ENCODE measurements at places on chromosomes 2 and 18. TPM values are rescaled to one million over a fixed set of nuclear protein-coding genes. Genes with fewer than 3 reads are reported as not detected.

BOLL gene
- not detected for total RNA-seq

FAP gene
- total RNA-seq, result 0.62 TPM

LAMA3 gene
- total RNA-seq, result 3.3 TPM

NFATC1 gene
- 19.8 TPM for total RNA-seq

RIT2 gene
- total RNA-seq, result not detected

RAD51AP2 gene
- total RNA-seq, result 0.16 TPM

UGT1A10 gene
- not detected for total RNA-seq

MTERF4 gene
- 23.8 TPM for total RNA-seq

MC2R gene
- not detected for total RNA-seq

CCL20 gene
- total RNA-seq, result not detected

CPS1 gene
- 3.0 TPM for total RNA-seq

MYO5B gene
- 0.38 TPM for total RNA-seq

PDE11A gene
- 2.2 TPM for total RNA-seq

AP1S3 gene
- total RNA-seq, result 0.16 TPM

C2orf42 gene
- 13.6 TPM for total RNA-seq

PSD4 gene
- 2.6 TPM for total RNA-seq

SERPINB7 gene
- not detected for total RNA-seq

MIB1 gene
- 16.5 TPM for total RNA-seq

KCNJ3 gene
- 2.0 TPM for total RNA-seq

KCNK3 gene
- 2.7 TPM for total RNA-seq

VSNL1 gene
- 10.4 TPM for total RNA-seq

ARHGEF33 gene
- 0.32 TPM for total RNA-seq

NCKAP5 gene
- total RNA-seq, result 7.9 TPM

KATNAL2 gene
- total RNA-seq, result 3.0 TPM

FBXO15 gene
- not detected for total RNA-seq

CEP192 gene
- 22.3 TPM for total RNA-seq

SPC25 gene
- 0.38 TPM for total RNA-seq

SLC39A6 gene
- 11.4 TPM for total RNA-seq

NEURL3 gene
- not detected for total RNA-seq

AKAIN1 gene
- total RNA-seq, result not detected

MSH2 gene
- total RNA-seq, result 11.1 TPM

RAX gene
- total RNA-seq, result not detected

CCDC68 gene
- total RNA-seq, result 3.7 TPM

HOXD8 gene
- total RNA-seq, result 0.32 TPM

MLPH gene
- total RNA-seq, result 80.9 TPM

THSD7B gene
- total RNA-seq, result 0.59 TPM

C2orf78 gene
- not detected for total RNA-seq

OSBPL6 gene
- total RNA-seq, result 3.3 TPM

FSIP2 gene
- 0.13 TPM for total RNA-seq

FLACC1 gene
- 8.3 TPM for total RNA-seq

MYO7B gene
- total RNA-seq, result 0.32 TPM

LRRTM4 gene
- total RNA-seq, result 0.70 TPM

C1GALT1C1L gene
- total RNA-seq, result 1.1 TPM

GPR39 gene
- total RNA-seq, result not detected

RRM2 gene
- total RNA-seq, result 1.9 TPM

SPEG gene
- 103 TPM for total RNA-seq

KLHL41 gene
- total RNA-seq, result 139 TPM

OR6B2 gene
- not detected for total RNA-seq

TFPI gene
- total RNA-seq, result 24.3 TPM

ARID5A gene
- total RNA-seq, result 9.4 TPM

SLC9A2 gene
- not detected for total RNA-seq

PER2 gene
- total RNA-seq, result 3.6 TPM

ONECUT2 gene
- 0.03 TPM for total RNA-seq

CD226 gene
- 0.94 TPM for total RNA-seq

DGKD gene
- 27.2 TPM for total RNA-seq

MAL gene
- total RNA-seq, result 5.5 TPM

All from Right ventricle myocardium superior (tissue), 1 donor.